Activated T-cell treated with anti-CD3 and anti-CD28 coated beads, Interleukin-2, amount 50 U/mL, for 1 hour (primary cell): ENCODE measurements at places on chromosomes 5 and 9.

- DNase-seq: no peak
Measured at GRCh38 chr5:141771031-141771430, 89.0 kb upstream of the ARAP3 start.

DNA sequence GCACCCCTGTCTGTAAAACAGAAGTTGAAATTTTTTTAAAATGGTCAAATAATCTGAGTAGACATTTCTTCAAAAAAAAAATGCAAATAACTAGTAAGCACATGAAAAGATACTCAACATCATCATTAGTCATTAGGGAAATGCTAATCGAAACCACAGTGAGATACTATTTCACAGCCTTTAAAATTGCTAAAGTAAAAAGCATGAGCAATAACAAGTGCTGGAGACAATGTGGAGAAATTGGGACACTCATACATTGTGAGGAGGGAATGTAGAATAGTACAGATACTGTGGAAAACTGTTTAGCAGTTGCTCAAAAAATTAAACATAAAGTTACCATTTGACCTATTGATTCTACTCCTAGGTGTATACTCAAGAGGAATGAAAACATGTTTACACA is 58.4 kb upstream of the RUSC2 start:
- DNase-seq: no peak

DNA sequence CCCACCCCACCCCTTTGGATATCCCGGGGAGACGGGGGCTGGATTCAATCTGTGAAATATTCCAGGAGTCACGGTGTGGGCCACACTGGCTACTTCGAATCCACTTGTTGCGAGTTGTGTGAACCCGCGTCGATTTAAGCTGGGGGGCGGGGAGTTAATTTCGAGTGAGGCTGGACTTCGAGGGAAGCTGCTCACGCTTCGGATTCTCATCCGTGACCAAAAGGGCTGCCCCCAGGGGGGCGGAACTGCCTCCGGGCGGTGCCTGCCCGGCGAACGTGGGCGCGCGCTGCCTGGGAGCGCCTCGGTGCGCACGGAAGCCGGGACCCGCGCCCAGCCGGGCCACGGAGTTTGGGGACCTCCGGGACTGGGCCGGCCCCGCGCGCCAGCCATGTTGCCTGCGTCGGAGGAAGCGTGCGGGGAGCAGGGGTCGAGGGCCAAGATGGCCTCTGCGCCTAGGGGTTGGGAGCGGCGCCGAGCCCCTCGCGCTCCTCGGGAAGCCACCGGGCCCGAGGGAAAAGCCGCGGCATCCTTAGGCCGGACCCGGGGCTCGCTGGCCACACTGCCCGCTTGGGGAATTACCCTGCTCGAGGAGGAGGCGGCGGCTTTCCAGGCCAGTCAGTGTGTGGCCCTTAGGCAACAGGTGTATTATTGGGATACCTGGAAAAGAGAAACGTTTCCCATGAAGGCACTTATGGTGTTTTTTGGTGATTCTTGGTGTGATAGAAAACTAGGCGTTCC is 975 bp downstream of the OCLN start:
- no peak for DNase-seq

DNA sequence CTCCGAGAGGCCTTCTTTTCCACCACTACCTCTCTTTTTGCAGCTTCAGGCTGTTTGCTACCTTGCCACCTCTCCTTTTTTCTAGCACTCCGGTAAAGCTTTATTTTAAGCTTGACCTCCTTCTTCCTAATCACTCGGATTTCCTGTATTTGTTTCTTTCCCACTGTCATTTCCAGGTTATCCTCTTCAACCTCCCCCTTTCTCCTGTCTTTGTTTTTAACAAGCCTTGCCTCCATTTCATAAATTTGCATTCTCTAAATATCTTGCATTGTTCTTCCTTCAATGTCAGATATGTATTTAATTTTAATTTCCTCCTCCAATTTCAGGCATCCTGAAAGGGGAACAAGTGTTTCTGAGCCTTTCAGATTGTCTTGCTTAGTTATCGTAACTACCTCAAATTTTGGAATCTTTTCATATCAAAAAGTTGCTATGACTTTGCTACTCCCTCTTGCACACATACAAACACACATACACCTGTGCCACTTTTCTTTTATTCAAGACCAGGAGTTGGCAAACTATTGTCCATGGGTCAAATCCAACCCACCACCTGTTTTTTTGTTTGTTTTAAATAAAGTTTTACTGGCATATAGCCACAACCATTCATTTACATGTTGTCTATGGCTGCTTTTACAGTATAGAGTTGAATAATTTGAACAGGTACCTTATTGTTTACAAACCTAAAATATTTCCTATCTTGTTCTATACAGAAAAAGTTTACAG is 22.7 kb downstream of the DPYSL3 start:
- no peak for DNase-seq

GRCh38 chr9:21994556-21995005 is at the start of gene CDKN2B-AS1:
TSS of gene CDKN2B-AS1 (plus strand) at chr9:21994791.
- DNase-seq: peak; percentile 54

GRCh38 chr5:123104607-123105006 is 15.6 kb downstream of the PRDM6 start:
- DNase-seq: no peak

DNA sequence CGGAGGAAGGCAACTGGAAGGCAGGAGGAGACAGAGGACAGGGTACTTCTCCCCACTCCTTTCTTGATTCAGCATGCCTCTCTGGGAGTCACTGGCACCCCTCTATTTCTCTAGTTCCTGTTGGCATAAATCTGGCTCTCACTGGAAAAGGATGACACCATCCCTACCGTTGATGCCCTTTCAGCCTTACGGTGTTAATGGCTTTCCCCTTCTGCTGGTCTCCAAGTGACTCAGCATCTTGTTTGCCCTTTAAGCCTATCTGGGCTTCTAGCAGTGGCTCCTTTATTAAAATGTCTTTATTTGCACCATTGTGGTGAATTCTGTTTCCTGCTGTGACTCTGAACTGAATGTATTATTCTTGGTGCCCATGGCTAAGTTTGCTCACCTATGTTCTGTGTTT is 227.3 kb upstream of the GLRA1 start:
- no peak for DNase-seq

DNA sequence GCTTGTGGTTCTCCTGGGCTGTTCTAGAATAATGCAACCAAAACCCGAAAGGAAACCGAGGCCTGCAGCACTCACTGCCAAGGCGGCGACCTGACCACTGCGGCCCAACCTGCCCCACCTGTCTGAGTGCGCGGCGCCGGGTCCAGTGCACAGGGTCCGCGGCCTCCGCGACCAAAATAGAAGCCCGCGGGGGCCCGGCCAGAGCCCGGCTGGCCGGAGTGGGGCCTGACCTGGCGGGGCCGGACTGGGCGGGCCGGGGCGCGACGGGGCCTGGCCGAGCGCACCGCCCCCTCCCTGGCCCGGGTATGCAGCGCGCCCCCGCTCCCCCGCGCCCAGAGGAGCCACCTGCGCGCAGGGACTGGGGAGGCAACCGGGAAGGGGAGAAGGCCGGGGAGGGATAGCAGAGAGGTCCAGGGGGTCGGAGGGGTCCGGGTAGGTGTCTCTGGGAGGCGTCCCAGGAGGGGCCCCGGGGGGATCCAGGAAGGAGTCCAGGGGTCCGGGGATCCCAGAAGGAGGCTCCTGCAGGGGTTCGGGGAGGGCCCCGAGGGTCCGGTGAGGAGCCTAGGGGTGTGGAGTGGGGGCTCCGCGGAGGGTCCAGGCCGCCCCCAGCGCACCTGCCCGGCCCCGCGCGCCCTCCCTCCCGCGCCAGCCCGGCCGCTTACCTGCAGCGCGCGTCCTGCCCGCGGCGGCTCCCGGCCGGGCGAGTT is 503 bp downstream of the SEMA4D start:
- DNase-seq: no peak

DNA sequence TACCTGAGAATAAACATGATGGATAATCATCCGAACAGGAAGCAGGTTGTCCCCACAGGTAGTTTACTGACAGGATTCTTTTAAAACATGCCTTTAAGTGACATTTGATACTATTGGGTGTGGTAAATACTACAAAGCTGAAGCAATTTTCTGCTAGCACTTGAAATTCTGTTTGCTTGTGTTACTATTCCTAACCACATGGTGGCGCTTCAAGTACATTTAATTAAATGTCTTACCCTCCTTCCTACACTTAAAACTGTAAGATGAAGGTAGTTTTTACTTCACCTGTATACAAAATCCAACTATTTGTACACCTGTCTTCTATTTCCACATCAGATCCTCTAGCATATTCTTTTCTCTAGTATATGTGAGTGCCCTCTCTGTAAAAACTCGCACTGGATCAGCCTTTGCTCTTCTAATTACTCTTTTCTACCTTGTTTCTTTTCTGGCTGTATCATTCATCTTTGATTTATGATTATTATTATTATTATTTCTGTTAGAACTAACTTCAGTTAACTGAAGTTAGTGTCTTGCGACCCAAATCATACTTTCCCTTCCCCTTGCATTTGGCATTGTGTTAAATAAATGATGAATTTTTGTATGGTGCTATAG is 18.4 kb downstream of the SLC25A46 start:
- no peak for DNase-seq

GRCh38 chr5:178241231-178241663 is 8.6 kb upstream of the PHYKPL start:
- no peak for DNase-seq

DNA sequence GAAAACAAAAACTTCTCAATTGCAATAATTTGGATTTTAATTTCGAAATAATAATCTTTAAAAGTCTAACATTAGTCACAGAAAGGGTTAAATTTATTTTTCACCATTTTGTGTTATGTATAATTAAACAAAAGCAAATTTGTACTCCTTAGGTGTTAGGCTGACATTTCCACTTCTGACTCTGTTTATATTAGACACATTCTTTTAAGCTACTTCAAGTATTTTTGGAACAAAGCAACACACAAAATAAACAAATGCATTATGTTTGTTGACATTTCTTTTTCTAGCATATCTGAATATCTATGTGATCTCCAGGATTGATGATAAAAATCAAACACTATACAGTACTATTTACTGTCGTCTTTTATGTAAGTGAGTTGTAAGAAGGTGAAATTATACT is 44.3 kb upstream of the NIPBL start:
- DNase-seq: no peak

GRCh38 chr5:34811706-34812105 is 27.3 kb upstream of the TTC23L start:
- DNase-seq: no peak

DNA sequence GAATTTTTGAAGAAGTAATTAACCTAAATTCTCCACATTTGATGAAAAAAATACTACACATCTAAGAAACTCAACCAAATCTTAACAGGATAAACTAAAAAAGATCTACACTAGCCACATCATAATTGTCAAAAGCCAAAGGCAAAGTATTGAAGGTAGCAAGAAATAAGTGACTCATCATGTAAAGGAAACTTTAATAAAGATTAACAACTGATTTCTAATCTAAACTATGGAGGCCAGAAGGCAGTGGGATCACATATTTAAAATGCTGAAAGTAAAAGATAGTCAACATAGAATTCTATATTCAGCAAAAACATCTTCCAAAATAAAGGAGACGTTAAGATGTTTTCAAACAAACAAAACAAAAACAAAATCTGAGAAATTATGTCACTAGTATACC is 2002.9 kb downstream of the MAT2B start:
- DNase-seq: no peak

- no peak for DNase-seq
Measured at GRCh38 chr5:174601946-174602345, 122.4 kb upstream of the MSX2 start.

- DNase-seq: no peak
Measured at GRCh38 chr9:90365666-90366065, 277.0 kb downstream of the DIRAS2 start.

DNA sequence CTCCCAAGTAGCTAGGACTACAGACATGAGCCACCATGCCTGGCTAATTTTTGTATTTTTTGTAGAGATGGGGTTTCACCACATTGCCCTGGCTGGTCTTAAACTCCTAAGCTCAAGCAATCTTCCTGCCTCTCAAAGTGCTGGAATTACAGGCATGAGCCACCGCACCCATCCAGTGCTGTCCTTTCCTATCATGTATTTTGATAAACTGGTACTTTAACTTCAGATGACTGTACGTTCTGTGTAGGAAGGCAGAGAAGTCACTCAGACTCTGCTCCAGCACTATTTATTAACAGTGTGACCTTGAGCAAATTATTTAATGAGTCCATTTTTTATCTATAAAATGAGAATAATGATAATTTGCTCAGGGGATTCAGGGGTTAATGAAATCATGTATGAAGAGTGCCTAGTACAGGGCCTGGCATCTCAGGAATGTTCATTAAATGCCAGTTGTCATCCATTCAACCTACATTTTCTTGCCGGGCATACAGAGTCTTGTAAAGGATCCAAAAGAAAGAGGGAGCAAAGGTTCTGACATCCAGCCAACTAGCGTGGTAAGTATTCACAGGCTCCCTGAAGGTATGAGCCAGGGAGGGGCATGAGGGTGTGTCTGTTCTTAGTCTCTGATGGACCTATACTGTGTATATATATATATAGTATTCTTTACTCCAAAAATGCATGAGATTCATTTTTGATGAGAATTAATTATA is 201.9 kb downstream of the PBX3 start:
- DNase-seq: no peak

DNA sequence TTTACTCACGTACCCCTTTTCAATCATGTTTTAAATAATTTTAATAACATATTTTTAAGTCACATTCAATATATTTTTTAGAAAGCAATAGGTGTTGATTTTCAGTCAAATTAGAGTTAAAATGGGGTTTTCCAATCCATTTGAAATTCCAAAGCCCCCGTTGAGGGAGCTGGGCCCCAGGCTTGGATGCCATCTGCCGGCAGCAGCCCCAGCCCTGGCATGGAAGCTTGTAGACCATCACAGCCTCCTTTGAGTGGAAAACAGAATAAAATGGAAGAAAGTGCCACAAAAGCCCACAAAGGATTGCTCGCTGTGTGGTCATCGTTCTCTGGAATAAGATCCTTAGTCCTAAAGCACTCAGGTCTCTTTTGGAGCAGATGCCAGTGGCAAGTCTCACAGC is 81.4 kb downstream of the SEMA5A start:
- DNase-seq: no peak

- DNase-seq: no peak
Measured at GRCh38 chr5:167460449-167461020, 830.9 kb upstream of the WWC1 start.

DNA sequence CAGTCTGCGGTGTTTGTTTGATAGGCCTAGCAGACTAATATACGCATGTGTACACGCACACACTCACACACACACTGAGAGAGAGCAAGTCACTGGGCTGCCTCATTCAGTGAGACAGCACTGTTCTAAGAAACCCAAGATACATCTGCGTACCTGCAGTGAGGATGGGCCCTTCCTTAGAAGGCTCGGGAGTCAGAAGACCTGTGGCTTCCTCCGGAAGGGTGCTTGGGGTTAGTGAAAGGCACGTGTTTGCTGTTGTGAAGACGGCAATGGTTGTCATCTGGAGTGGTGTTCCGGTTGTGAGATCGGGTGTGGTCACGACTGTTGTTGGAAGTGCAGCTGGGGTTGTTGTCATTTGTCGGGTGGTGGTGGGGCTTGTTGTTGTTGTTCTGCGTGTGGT is 11.7 kb downstream of the TIMD4 start:
- DNase-seq: no peak
